ENCODE measurements at places on chromosomes 5 and 9.
A peak's percentile ranks its signal among the peaks of the same experiment; 100 is the strongest.

GRCh38 chr5:95887977-95888376 is 65.5 kb upstream of the GLRX start:
- DNase-seq = no peak

DNA sequence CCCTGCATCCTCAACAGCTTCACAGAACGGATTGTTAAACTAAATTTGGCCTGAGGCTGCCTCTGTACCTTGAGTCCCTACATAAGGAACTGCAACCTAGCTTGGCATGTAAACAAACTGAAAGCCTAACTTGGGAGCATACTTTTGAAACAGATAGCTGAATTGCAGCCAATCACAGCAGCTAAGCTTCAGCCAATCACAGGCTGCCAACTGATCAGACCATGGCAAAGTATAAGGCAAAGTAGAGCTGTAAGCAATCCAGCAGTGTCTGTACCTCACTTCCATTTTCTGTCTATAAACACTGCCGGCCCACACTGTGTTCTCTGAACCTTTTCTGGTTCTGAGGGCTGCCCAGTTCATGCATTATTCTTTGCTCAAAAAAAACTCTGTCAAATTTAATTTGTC is 8.9 kb upstream of the ZNF483 start:
- DNase-seq = no peak

- no peak for DNase-seq
Measured at GRCh38 chr5:123976379-123977033, 464.5 kb downstream of the CSNK1G3 start.

GRCh38 chr5:161286066-161286655 is 260.4 kb downstream of the GABRB2 start:
- DNase-seq = no peak

- DNase-seq = peak; percentile 50
Measured at GRCh38 chr5:164013077-164013670, 507.8 kb downstream of the MAT2B start.

DNA sequence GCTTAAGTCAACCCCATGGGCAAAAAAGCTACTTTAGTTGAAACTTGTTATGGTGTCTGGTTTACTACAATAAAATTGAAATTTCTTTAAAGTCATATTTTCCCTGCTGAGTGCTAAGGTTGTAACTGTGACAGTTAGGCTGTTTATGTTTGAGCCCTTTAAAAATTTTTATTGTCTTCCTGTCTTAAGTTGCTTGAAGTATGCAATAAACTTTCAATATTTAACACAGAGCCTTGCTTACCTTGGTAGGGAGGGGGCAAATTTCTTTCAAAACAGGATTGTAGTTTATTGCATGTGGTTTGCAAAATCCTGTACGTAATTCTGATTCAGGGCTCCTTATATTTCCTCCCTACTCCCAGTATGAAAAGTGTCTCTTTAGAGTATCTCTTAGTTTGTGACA is 465.5 kb upstream of the ACTBL2 start:
- no peak for DNase-seq

DNA sequence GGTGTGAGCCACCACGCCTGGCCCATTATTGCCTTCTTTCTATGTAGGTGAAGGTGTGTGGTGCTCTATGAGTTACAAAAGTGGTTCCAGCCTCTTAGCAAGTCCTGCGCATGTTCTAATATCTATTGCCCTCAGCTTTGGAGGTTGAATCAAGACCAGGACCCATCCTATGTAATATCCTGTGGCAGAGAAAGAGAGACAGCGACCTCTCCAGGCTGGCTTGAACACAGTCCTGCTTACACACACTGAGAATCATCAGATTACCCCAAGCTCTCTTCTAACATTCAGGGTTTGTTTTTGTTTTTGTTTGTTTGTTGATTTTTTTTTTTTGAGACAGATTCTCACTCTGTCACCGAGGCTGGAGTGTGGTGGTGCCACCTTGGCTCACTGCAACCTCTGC is 94.7 kb upstream of the OSMR start:
- DNase-seq = no peak

GRCh38 chr9:107024193-107024592 is 161.2 kb downstream of the ZNF462 start:
- DNase-seq = no peak

GRCh38 chr9:109035684-109036423 is 22.6 kb upstream of the CTNNAL1 start:
- no peak for DNase-seq

GRCh38 chr5:174945853-174946252 is 221.5 kb downstream of the MSX2 start:
- no peak for DNase-seq

DNA sequence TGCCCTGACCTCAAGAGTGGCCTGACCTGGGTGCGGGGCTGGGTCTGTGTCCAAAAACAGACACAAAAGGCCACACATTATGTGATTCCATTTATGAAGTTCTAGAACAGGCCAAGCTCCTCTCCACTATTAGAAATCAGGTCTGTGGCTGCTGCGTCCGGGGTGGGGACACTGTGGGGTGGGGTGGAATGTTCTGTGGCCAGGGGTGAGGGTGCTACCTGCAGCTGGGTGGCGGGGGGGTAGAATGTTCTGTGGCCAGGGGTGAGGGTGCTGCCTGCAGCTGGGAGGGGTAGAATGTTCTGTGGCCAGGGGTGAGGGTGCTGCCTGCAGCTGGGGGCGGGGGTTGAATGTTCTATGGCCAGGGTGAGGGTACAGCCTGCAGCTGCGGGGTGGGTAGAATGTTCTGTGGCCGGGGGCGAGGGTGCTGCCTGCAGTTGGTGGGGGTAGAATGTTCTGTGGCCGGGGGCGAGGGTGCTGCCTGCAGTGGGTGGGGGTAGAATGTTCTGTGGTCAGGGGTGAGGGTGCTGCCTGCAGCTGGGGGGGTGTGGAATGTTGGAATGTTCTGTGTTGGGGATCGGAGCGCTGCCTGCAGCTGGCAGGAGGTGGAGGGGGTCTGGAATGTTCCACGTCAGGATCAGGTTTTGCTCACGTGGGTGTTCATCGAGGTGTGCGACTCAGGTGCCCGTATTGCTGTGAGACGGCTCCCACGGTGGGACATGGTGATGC is 8.3 kb downstream of the LCN12 start:
- DNase-seq = no peak

GRCh38 chr9:37395663-37396062 is 26.8 kb upstream of the GRHPR start:
- DNase-seq = no peak

DNA sequence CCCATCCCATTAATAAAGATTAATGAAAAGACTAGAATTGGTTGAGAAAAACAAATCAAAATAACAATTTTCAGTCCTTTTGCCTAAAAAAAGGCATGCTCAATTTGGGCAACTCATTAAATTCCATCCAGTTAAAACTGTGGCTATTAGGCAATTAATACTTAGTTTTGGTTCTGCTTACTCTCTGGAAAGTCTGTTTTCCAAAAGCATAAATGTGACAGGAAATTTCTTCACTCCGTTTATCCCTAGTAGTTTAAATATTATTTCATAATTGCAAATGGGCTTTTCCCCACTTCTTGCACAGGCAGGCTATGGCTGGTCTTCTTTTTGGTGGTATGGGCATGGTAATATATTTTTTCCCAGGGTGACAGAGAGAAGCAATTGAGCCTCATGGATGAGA is 373.3 kb upstream of the KLF4 start:
- DNase-seq = peak; percentile 75

- DNase-seq = no peak
Measured at GRCh38 chr9:34659592-34660253, 2.7 kb downstream of the CCL27 start.

- DNase-seq = no peak
Measured at GRCh38 chr9:4423207-4423610, 67.1 kb upstream of the SLC1A1 start.

- DNase-seq = no peak
Measured at GRCh38 chr5:38059876-38060275, 198.5 kb upstream of the EGFLAM start.

- no peak for DNase-seq
Measured at GRCh38 chr5:123819386-123819785, 307.4 kb downstream of the CSNK1G3 start.

DNA sequence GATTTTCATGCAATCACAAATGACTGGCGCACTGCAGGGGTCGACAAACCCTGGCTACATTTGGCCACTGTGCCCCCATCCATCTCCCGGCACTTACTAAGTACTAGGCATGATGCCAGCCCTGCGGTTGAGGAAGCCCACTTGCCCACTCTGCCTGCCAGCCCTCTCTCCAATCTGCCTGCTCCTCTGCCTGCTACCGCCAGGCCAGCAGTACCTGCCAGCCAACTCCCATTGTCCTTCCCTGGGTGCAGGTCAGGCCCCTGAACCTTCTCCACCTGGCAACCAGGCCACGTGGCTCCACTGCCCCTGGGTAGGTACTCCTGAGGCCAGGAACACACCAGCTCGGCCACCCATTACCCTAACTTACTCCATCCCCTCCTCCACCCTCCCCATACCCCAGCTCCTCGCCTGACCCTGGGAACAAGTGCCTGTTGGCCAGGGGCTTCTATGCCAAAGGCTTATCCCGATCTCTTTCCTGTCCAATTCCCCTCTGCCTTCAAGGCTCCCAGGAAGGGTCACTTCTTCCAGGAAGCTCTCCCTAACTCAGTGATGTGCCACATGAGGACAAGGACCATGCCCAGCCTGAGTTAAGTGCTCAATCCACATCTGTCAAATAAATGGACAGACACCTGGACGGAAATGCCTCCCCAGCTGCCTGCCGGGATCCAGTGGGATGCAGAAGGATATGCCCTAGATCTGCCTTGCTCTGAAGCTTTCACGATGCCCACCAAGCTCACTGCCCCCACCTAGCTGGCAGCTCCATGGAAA is 6.6 kb downstream of the EEIG1 start:
- no peak for DNase-seq

GRCh38 chr5:175285261-175285660 is 158.7 kb downstream of the DRD1 start:
- no peak for DNase-seq

DNA sequence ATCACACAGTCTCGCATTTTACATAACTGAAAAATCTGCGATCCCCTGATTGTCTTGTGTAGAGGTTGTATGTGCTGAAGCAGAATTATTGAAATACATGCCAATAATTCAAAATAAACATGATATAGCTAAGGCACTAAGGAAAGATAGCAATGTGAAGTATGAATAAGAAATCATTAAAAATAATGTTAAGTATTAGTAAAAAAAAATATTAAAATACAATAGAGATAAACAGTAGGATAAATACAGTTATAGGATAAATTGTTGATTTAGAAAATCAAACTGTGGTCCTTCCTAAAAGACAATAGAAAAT is 121.1 kb downstream of the FBXL17 start:
- no peak for DNase-seq

- DNase-seq = no peak
Measured at GRCh38 chr9:108323615-108324014, 532.2 kb downstream of the ACTL7B start.

DNA sequence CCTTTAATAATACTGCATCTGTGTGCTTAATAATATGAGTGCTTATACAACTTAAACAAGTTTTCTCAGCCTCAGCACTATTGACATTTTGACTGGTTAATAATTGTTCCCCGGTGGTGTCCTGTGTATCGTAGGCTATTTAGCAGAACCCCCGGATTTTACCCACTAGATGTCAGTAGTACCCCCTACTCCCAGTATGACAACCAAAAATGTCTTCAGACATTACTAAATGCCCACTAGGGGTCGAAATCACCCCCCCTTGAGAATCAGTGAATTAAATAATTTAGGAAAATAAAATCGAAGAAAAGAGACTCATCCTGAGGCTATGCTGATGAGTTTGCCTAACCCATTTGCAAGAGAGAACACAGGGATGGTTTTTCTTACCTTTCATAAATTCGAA is 166.3 kb downstream of the ATP10B start:
- DNase-seq = peak; percentile 45

DNA sequence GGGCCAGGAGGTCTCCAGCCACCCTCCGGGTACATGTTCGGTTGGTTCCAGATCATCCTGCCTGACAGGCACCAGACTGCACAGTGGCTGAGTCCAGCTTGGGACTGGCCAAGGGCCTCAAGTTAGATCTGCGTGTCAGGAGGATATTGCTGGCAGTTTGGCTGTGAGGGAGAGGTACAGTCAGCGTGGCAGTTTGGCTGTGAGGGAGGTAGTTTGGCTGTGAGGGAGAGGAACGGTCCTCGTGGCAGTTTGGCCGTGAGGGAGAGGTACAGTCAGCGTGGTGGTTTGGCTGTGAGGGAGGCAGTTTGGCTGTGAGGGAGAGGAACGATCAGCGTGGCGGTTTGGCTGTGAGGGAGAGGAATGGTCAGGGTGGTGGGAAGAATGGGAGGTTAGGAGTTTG is 39.0 kb downstream of the CACNA1B start:
- DNase-seq = no peak

DNA sequence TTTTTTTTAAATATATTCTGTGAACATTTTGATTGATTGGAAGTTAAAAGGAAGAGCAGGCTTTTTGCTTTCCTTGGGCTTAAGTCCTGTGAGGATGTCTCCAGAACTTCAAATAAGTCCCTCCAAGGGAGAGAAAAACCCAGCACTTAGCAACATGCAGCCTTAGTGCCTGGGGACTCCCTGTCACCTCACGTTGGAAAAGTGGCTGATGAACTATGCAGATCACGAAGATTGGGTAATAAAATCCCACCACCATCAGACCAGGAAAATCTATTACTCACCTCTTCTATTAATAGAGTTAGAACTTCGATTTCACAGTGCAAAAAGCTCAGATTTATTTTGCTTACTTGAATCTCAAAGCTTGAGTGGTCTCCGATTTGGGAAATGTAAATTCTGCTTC is 507.0 kb downstream of the MAT2B start:
- no peak for DNase-seq

DNA sequence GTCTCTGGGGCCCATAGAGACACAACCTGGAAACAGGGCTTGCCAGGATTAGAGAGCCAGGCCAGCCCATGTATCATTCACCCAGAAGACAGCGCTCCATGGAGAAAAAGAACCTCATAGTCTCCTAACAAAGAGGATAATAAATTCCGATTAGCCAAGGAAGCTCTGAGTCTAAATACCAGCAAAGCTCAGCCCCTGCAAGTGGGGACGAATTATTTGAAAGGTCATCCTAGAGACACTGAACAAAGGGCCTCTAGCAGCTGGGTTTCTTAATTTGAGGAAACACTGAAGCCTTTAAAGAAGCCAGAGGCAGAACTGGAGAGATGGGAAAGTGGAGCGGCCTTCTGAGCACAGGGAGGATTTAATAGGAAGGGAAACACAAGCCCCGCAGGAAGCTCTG is 287.1 kb upstream of the ZNF462 start:
- no peak for DNase-seq

GRCh38 chr5:120516805-120517204 is 52.7 kb downstream of the PRR16 start:
- DNase-seq = no peak

- no peak for DNase-seq
Measured at GRCh38 chr9:7973123-7973522, 173.5 kb upstream of the DMAC1 start.

GRCh38 chr9:134285215-134285845 is 40.9 kb upstream of the RXRA start:
- DNase-seq = no peak

GRCh38 chr9:84947412-84947972 is 278.0 kb downstream of the NTRK2 start:
- no peak for DNase-seq

DNA sequence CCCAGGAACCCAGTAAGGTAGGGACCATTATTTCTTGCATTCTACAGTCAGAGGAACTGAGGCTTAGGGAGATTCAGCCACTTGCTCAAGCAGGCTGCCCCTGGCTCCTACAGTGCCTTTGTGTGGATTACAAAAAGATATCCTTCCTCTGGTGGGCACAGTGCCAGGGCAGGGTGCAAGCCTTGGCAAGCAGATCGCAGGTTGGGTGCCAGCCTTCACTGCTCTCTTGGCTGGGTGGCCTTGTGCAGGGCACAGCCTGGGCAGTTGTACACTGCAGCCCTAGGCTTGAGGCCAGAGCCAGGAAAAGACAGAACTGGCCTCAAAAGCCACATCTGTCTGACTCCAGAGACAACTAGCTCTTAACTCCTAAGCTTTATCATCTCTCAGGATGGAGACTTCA is 15.0 kb downstream of the DOCK2 start:
- no peak for DNase-seq
